ENCODE measurements at places on chromosomes 5 and 9. TPM values are rescaled to one million over a fixed set of nuclear protein-coding genes. Genes with fewer than 3 reads are reported as not detected.

The CCIN gene
- total RNA-seq: not detected

The UGT3A2 gene
- not detected for total RNA-seq

The FOXI1 gene
- not detected for total RNA-seq

The BARHL1 gene
- total RNA-seq: not detected

The PRUNE2 gene
- 0.07 TPM for total RNA-seq

The FGFR4 gene
- 35.4 TPM for total RNA-seq

The PCDHA1 gene
- not detected for total RNA-seq

The APC gene
- total RNA-seq: 27.3 TPM

The PAEP gene
- 0.51 TPM for total RNA-seq

The STC2 gene
- 21.8 TPM for total RNA-seq

- DNase-seq: no peak
- no peaks in the 10 kb centered on the region for H3K27me3 ChIP-seq
- no peaks in the 10 kb centered on the region for H3K36me3 ChIP-seq
- H3K4me1 ChIP-seq: no peaks in the 10 kb centered on the region
Measured at GRCh38 chr9:16601991-16602390, 268.5 kb downstream of the BNC2 start.

GRCh38 chr9:96150324-96151227 is 151.4 kb downstream of the HSD17B3 start:
- H3K36me3 ChIP-seq: no peaks in the 10 kb centered on the region
- H3K4me1 ChIP-seq: no peaks in the 10 kb centered on the region
- no peak for DNase-seq
- no peak overlapping the region for H3K4me3 ChIP-seq
- H3K27me3 ChIP-seq: peaks cover 25% of the 10 kb centered on the region

- no peaks in the 10 kb centered on the region for H3K27me3 ChIP-seq
- H3K4me3 ChIP-seq: no peak overlapping the region
- no peak overlapping the region for H3K27ac ChIP-seq
Measured at GRCh38 chr5:43421450-43422133, 9.4 kb upstream of the CCL28 start.

- no peak overlapping the region for H3K27ac ChIP-seq
- peaks cover 37% of the 10 kb centered on the region for H3K4me1 ChIP-seq
- H3K27me3 ChIP-seq: no peaks in the 10 kb centered on the region
- H3K36me3 ChIP-seq: peaks cover 97% of the 10 kb centered on the region
- DNase-seq: no peak
- H3K4me3 ChIP-seq: no peak overlapping the region
Measured at GRCh38 chr9:133362359-133363044, 6.2 kb downstream of the SURF2 start.

DNA sequence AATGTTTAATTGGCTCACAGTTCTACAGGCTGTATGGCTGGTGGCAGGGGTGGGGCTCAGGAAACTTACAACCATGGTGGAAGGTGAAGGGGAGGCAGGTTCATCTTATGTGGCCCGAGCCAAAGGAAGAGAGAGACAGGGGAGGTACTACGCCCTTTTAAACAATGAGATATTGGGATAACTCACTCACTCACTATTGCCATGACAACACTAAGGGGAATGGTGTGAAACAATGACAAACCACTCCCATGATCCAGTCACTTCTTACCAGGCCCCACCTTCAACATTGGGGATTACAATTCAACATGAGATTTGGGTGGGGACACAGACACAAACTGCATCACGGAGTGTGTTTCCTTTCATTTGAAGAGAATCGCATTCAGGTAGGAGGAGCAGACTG is 220.9 kb downstream of the GADD45G start:
- no peak for DNase-seq
- H3K27me3 ChIP-seq: no peaks in the 10 kb centered on the region
- no peaks in the 10 kb centered on the region for H3K36me3 ChIP-seq
- no peaks in the 10 kb centered on the region for H3K4me1 ChIP-seq
- no peak overlapping the region for H3K4me3 ChIP-seq

- H3K4me3 ChIP-seq: no peak overlapping the region
- H3K4me1 ChIP-seq: no peaks in the 10 kb centered on the region
- peaks cover 8% of the 10 kb centered on the region for H3K27me3 ChIP-seq
Measured at GRCh38 chr9:135739271-135740220, 37.6 kb downstream of the KCNT1 start.

DNA sequence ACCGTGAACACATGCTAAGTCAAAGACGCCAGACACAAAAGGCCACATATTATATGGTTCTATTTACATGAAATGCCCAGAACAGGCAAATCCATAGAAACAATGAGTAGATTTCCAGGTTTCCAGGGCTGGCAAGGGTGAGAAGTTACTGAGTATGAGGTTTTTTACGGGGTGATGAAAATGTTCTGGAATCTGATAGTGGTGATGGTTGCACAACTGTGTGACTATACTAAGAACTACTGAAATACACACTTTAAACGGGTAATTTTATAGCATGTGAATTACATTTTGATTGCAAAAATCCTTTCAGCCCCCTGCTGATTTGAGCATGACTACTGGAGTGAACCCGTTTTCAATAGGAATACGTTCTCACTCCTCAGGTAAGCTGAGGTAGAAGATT is 46.7 kb upstream of the TBC1D9B start:
- H3K4me3 ChIP-seq: no peak overlapping the region
- no peak for DNase-seq
- no peaks in the 10 kb centered on the region for H3K36me3 ChIP-seq
- no peak overlapping the region for H3K27ac ChIP-seq

DNA sequence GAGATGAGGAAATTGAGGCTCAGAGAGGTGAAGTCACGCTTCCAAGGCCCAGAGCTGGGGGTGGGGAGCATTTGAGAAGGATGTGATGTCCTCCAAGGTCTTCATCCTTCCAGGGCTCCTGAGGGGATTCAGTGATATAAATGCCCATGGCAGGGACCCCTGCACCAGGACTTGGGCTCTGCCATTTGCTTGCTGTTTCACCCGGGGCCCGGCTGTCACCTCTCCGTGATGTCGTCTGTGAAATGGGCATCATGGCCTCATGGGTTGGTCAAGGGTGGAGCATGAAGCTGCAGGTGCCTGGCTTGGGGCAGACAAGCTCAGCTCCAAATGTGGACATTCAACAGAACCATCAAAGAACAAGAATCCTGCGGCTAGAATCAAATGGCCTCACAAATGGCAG is 253.1 kb downstream of the PBX3 start:
- no peak for DNase-seq
- H3K36me3 ChIP-seq: no peaks in the 10 kb centered on the region
- H3K4me3 ChIP-seq: no peak overlapping the region
- no peak overlapping the region for H3K27ac ChIP-seq
- H3K4me1 ChIP-seq: no peaks in the 10 kb centered on the region

GRCh38 chr5:96968614-96969013 is 32.7 kb downstream of the LNPEP start:
- H3K27ac ChIP-seq: no peak overlapping the region
- H3K4me3 ChIP-seq: no peak overlapping the region
- DNase-seq: no peak
- no peaks in the 10 kb centered on the region for H3K36me3 ChIP-seq

- H3K4me1 ChIP-seq: peaks cover 2% of the 10 kb centered on the region
- no peak overlapping the region for H3K27ac ChIP-seq
- H3K36me3 ChIP-seq: no peaks in the 10 kb centered on the region
- 0 out of 3 replicates have a peak, but pooled peaks cover 1% of the 10 kb centered on the region for H3K27me3 ChIP-seq
- no peak overlapping the region for H3K4me3 ChIP-seq
Measured at GRCh38 chr5:50958852-50959457, 292.5 kb downstream of the PARP8 start.

DNA sequence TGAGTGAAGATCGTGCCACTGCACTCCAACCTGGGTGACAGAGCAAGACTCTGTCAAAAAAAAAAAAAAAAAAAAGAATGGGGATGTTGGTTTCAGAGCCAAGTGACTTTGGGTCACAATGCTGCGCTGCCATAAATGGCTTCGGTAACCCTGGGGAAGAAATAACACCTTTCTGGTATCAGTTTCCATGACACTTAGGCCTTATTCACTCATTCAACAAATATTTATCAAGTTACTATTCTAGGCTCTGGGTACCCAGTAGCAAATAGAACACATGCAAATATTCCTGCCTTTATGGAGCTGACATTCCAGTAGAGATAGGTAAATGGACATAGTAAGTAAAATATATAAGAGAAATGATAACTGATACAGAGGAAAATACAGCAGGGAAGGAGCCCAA is 454.2 kb downstream of the PDE4D start:
- no peaks in the 10 kb centered on the region for H3K27me3 ChIP-seq
- no peak overlapping the region for H3K27ac ChIP-seq
- no peak overlapping the region for H3K4me3 ChIP-seq

DNA sequence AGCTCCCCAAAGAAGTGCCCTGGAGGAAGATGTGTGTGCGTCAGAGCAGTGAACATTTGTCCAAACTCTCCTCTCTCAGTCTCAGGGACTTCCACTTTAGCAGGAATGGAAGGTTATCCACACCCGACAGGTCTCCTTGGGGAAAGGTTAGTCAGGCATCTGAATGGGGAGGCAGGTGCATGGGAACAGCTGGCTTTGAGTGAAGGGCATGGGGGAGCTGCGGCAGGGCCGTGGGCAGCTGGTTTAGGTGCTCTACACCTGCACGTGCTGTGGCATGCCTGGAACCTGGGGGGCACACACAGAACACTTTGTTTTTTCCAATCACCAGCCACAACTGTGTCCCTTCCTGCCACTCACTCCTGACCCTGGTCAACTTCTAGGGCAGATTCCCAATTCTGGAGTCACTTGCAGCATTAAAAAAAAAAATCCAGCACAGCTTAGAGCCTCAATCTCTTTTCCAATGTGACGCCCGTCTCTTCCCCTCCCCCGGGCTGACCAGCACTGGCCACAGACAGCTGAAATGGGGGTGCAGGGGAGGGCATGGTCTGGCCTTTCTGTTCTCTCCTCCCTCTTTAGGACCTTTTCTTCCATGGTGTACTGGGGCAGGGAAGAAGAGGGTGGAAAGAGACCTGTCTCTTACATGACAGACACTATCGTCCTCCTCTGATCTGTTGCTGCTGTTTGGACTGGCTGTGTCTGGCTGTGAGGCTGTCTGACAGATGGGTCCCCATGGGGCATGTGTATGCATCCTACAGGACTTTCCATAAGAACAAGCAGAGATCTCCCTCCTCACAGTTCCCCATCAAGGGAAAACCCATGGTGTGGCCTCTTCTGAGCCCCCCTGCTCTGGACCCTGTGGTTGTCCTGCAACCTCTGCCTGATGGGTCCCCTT is 9.5 kb upstream of the IL3 start:
- H3K27me3 ChIP-seq: peaks cover 49% of the 10 kb centered on the region
- H3K4me3 ChIP-seq: no peak overlapping the region
- no peak for DNase-seq
- H3K36me3 ChIP-seq: no peaks in the 10 kb centered on the region
- H3K27ac ChIP-seq: no peak overlapping the region

- no peaks in the 10 kb centered on the region for H3K4me1 ChIP-seq
- H3K4me3 ChIP-seq: no peak overlapping the region
- H3K36me3 ChIP-seq: no peaks in the 10 kb centered on the region
- no peaks in the 10 kb centered on the region for H3K27me3 ChIP-seq
- no peak overlapping the region for H3K27ac ChIP-seq
Measured at GRCh38 chr5:58934629-58935097, 351.8 kb downstream of the RAB3C start.

GRCh38 chr9:2622461-2623287 is 1.1 kb downstream of the VLDLR start:
- DNase-seq: no peak
- no peaks in the 10 kb centered on the region for H3K36me3 ChIP-seq
- peaks cover 2% of the 10 kb centered on the region for H3K27me3 ChIP-seq
- no peak overlapping the region for H3K27ac ChIP-seq
- H3K4me1 ChIP-seq: peaks cover 14% of the 10 kb centered on the region
- no peak overlapping the region for H3K4me3 ChIP-seq

DNA sequence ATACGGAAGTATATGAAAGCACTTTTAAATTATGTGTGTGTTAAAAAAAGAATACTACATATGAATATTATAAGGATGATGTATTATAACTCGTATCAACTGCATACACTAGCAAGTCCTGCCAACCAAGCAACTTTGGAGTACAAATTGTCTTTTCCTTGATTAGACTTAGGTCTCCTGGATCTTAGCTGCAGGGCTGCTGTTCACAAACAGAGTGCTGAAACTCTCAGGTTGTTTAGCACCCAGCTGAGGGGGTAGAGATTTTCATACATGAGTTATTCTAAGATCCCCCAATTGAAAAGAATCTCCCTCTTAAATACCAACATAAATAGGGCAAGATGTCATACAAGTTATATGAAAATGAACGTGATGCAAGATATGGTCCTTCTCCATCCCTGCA is 149.8 kb upstream of the TNC start:
- H3K4me1 ChIP-seq: no peaks in the 10 kb centered on the region
- no peak overlapping the region for H3K27ac ChIP-seq
- no peak for DNase-seq
- H3K36me3 ChIP-seq: no peaks in the 10 kb centered on the region

DNA sequence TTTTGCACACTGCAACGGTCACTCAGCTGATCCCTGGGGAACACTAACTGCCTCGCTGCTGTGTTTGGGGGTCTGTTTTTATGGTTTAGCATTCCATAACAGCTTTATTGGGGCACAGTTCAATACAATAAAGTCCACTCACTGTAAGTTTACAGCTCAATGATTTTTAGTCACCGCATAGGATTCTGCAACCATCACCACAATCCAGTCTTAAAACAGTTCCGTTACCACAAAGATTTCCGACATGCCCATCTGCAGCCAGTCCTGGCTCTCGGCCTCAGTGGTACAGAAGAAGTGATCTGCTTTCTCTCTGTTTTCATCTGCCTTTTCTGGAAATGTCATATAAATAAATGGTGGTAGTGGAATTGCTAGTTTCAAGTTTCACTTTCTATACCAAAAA is 23.6 kb downstream of the OR2V2 start:
- DNase-seq: no peak
- H3K27me3 ChIP-seq: no peaks in the 10 kb centered on the region
- H3K36me3 ChIP-seq: no peaks in the 10 kb centered on the region

DNA sequence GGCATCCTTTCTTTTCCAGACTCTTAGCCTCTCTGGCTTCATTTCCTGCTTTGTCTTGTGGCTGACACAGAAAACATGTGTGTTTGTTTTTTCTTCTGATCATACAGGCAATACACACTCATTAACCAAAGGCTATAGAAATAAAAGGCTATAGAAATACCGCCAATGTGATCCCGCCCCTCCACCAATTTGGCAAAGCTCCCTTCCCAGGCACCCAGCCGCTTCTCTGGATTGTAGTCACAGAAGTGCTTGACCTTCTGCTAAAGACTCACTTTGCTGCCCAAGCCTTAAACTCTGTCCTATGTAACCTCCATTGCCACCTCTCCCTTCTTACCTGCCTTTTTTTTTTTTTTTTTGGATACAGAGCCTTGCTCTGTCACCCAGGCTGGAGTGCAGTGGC is 5.3 kb downstream of the TXNDC15 start:
- H3K36me3 ChIP-seq: no peaks in the 10 kb centered on the region
- peaks cover 13% of the 10 kb centered on the region for H3K4me1 ChIP-seq
- no peak overlapping the region for H3K4me3 ChIP-seq

DNA sequence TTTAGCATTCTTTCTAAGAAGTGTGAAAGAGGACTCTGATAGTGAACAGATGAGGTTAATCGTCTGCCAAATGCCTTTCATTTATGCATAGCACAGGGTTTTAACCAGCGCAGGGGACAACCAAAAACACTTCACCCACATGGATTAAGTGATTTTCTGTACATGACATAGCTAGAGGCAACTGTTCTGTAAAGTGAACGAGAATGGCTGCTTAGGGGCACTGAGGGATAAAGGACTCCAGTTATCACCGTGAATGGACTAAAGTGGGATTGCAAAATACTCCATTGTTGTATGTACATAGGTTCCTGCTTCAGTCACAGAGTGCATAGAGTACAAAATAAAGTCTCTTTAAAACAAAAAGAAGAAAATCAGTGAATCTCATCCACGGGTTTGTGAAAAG is 456.8 kb downstream of the DMAC1 start:
- no peaks in the 10 kb centered on the region for H3K27me3 ChIP-seq
- H3K4me1 ChIP-seq: no peaks in the 10 kb centered on the region
- no peak for DNase-seq
- no peaks in the 10 kb centered on the region for H3K36me3 ChIP-seq
- H3K4me3 ChIP-seq: no peak overlapping the region
- no peak overlapping the region for H3K27ac ChIP-seq
